ENCODE measurements at places on chromosomes 3 and 15.

DNA sequence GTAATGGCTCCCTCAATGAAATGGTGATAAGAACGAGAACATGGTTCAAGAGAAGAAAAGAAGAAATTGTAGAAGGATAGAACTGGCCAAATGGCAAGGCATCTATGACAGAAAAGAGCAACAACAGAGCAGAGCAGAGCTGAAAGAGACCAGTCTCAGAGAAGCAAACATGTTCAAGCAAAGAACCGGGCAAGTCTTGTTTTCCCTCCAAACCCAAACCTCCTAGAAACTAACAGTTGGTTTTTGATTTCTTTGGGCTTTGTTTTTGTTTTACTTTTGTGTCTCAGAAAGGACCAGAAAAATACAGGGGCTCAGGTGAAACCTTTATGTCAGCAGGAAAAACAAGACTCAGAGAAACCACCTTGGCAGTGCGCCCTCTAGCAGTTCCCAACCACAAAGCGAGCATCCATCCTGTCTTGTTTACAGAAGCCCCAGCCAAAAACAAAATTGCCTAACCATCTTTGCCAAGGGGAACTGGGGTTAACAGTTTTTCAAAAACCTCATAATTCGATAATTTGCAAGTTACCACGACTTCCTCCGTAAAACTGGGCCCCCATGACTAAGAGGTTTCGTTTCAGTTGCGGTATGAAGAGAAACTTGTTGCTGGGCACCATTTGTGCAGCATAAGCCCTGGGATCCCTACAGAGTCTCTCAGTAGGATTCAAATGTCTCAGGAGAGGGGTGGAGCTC, 159.2 kb upstream of the SLC24A5 start:
- no peak for DNase-seq

GRCh38 chr3:181484026-181484425, 227.7 kb upstream of the SOX2 start:
- no peak for DNase-seq

DNA sequence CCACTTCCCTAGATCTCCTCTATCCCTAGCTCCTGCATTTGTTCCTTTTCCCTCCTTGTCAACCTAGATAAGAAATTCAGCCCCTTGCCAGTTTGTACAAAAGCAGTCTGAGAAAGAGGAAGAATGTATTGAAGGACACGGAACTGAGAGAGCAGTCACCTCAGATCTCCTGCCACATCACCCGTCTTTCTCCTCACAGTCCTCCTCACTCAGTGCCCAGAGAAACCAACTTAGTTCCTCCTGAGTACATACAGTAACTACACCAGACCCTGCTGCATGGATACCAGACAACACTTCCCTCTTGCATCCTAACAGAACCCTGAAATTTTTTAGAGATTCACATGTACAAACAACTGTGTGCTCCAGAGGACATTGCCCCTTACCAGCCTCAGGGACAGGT, 563.6 kb upstream of the ADAMTS9 start:
- DNase-seq = no peak

- no peak for DNase-seq
Measured at GRCh38 chr3:169984292-169984691, 17.7 kb downstream of the SEC62 start.

GRCh38 chr3:72092778-72093177, 307.8 kb upstream of the PROK2 start:
- no peak for DNase-seq

DNA sequence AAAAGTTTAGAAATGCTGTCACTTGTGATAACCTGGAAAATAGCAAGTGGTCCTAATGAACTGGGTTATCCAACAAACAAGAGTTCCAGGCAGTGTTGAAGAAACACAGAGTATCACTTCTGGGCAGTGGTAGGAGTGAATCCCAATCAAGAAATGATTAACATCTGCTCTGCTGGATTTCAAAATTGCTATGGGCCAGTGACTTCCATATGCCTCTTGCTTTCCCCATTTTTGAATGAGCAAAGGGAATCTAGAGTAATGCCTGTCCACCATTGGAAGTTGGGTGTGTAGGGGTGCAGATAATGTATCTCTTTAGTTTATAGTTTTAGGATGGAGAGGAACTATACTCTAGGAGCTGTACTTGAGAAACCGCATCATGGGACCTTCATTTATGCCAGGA, 236.5 kb downstream of the RPLP1 start:
- no peak for DNase-seq

- no peak for DNase-seq
Measured at GRCh38 chr15:41429003-41429890, 12.4 kb downstream of the RTF1 start.

GRCh38 chr3:174667386-174667785, 191.7 kb upstream of the NAALADL2 start:
- no peak for DNase-seq

DNA sequence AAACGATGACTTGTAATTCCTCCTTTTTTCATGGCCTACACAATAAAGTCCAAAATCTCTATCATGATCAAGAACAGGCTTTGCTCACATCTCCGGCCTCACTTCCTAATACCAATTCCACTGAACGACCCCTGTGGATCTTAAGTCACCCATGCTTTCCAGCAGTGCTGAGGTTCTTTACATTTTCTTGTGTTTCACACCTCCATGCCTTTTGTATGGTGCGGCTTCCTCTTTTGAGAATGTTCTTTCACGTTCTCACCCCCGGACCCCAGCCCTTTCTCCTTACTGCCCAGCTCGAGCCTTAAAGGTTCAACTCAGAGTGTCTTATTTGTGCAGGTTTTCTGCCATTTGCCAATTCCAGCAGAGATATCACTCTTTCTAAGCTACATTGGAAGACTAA, 70.1 kb downstream of the CSNK1G1 start:
- DNase-seq = no peak

DNA sequence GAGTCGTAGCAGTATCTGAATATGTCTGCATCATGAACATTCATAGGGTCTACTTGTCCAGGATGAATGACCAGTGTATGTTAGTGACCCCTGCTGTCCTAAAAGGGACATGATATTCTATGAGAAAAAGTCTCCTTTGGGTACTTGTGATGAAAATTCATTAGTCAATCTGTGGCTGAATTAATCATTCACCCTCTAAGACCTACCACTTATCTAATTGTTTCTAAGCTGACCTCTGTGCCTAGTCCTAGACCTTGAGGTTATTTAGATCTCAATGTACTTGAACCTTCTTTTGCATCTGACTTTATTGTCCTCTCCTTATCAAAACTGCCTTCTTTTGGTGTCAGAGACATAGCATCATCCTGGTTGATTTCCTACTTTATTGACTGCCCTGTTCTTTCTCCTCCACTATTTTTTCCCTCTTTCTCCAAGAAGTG, 799.3 kb downstream of the DIPK2A start:
- no peak for DNase-seq

DNA sequence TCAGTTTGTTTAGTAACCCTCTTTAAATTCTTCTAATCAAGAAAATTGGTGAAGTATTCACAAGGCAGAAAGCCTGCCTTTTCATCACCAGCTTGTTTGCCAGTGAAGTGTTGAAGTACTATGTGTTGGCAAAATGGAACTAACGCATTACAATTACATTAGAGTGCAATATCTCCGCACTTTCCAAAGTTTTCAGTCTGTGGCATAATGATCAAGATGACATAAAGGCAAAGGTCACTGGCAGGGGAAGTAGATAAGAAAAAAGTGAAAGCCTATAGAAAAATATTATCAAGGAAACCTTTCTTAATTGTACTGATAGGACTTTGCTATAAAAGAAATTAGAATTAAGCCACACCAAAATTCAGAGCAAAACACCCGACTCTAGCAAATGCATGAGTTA, 25.0 kb upstream of the TM4SF1 start:
- DNase-seq = no peak

DNA sequence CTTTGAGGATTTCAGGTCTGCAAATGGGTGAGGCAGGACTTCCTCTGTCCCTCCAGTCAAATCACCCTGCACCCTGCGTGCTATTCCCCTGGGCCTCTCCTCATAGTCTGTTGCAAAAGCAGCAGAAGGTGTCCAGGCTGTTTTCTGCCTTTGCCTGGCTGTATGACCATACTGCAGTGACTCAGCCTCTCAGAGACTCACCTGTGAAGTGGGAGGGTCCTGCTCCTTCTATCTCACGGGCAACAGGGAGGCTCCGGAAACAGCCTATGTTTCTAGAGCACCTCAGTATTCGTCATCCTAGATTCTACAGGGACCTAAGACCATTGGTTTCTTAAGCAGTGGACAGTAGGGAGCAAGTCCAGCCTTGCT, 216.4 kb downstream of the TLE3 start:
- no peak for DNase-seq

GRCh38 chr3:16550305-16550675, 36.8 kb upstream of the RFTN1 start:
- DNase-seq = no peak

- DNase-seq = no peak
Measured at GRCh38 chr3:186457236-186457635, 86.9 kb downstream of the CRYGS start.

GRCh38 chr15:57522148-57522547, 69.6 kb upstream of the MYZAP start:
- DNase-seq = no peak

- no peak for DNase-seq
Measured at GRCh38 chr15:74202452-74203401, at the start of gene STRA6. TSS of gene STRA6 (minus strand) at chr15:74202787. CDS start at chr15:74202267, 520 bp downstream.

DNA sequence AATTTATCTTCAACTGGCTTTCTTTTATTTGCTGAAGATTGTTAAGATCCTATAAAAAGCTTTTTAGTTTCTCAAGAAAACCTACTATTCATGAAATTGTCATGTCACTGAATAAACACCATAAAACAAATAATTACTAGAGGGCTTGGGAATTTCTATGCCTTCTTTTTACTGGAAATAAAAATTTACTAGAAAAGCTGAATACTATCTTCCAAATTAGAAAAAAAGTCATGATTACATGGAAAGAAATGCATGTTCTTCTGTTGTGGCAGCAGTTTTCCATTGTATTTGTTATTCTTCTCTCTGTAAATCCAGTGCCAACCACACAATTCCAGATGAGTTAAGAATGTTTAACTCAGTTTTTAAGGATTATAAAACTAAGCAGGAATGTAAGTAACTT, 153.8 kb downstream of the RAP2B start:
- DNase-seq = no peak

DNA sequence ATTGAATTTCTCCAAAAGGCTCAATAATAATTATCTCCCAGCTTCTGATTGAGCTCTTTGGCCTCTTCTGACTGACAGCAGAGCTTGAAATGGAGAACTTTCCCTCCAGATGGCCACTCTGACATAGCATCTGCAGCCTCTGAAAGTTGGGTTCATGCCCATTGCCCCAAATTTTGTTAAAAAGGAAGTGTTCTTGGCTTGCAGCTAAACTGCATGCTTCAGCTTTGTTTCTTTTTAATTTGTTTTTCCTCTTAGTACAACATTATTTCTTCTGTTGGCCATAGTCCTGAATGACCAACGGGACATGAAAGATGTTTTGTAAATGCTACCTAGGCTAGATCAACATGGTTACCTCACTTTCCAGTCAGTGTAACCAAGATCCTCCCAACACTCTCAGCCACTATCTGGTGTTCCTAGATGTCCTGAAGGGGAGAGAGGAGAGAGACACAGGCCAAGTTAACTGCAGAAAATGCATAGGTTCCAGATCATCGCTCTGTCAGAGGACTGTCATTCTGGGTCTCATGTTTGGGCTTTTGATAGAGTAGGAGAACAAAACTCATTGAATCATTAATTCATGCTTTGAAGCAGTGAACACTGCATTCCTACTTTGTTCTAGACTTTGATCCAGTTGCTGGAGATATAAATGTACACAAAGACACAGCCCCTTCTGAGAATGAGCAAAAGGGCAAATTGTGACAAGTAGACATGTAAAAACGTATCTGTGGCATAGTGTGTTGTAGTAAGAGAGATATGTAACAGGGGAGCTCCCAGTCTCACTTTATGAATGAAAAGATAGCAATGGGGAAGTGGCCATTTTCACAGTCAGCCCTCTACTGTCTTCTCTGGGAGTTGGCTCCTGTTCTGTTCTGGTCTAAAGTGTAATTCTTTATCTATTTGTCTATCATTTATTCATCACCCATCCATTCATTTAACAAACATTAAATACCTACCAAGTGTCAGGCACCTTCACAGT, 156.2 kb downstream of the ZNF621 start:
- DNase-seq = no peak

DNA sequence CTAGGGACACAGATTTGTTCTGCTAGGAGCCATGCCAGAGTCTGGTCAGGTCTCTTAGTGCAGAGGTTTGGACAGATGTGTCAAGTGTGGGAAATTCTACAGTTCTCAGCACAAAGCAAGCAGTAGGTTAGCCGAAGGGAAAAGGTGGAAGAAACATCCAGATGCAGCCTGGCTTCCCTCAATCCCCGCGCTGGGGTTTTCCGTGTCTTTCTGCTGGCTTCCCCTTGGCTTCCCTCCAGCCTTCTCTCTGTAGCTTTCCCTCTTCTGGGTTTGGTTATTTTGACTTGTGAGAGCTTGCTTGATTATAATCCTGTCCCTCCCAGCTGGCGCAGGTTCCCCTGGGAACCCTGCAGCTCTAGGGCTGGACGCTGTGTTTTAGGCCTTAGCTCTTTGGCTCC, 4.1 kb downstream of the TF start:
- no peak for DNase-seq

DNA sequence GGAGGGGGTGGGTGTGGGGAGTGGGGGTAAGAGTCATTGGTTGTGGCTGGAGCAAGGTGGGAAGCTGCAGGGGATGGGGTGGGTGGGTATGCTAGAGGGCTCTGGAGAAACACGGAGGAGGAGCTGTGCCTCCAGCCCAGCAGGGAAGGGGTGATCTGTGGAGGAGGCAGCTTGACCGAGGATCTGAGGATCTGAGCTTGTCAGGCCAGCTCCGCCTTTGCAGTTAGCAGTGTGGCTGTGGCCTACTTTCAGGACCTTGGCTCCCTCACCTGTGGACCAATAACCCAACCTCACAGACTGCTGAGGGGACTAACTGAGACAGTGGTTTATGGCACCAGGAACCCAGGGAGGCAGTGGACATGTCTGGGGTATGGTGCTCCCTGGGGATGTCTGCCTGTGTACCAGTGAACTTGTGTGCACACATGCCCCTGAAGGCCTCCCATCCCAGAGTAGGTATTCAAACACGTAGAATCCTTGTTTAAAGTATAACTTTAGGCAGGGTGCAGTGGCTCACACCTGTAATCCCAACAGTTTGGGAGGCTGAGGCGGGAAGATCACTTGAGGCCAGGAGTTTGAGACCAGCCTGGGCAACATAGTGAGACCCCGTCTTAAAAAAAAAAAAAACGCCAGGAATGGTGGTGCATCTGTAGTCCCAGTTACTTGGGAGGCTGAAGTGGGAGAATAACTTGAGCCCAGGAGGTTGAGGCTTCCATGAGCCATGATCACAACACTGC, 52.5 kb upstream of the LINGO1 start:
- DNase-seq = no peak

DNA sequence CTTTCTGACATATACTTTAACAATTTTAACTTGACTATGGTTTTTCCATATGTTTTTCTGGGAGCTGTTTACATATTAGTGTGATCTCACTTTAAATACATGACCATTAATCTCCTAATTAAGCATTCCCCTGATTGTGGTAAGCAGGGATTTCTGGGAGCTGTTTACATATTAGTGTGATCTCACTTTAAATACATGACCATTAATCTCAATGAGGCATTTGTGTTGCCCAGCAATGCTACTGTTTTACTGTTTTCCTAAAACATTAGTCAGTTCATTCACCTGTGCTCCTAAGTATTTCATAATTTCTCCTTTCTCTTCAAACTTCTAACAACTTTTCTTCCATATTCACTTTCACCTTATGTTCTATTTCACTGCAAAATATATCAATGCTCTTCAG, 3.6 kb upstream of the GRAMD1C start:
- no peak for DNase-seq
